Endodermal cell (in vitro differentiated cells): ENCODE measurements at places on chromosomes 3 and 15. TPM values are rescaled to one million over a fixed set of nuclear protein-coding genes. Genes with fewer than 3 reads are reported as not detected.

Gene RBP2
- total RNA-seq: not detected in 3 replicates

GRCh38 chr3:127133971-127134370 lies 59.0 kb upstream of the PRR23E start:
- peak; percentile 33 for DNase-seq
- peaks cover 41% of the 10 kb centered on the region for H3K27me3 ChIP-seq
- H3K36me3 ChIP-seq: no peaks in the 10 kb centered on the region
- no peak overlapping the region for H3K4me3 ChIP-seq
- H3K4me1 ChIP-seq: peaks cover 5% of the 10 kb centered on the region

Gene PROS1
- 39.1 to 52.4 TPM (median 52.4 TPM) in 3 replicates for total RNA-seq

Gene LMAN1L
- not detected in 2 replicates for total RNA-seq

- H3K4me3 ChIP-seq: no peak overlapping the region
- no peaks in the 10 kb centered on the region for H3K36me3 ChIP-seq
- no peak for DNase-seq
These were observed 327.6 kb upstream of the NECTIN3 start for GRCh38 chr3:110743984-110744383.

Gene IL5RA
- total RNA-seq: not detected in 2 replicates

DNA sequence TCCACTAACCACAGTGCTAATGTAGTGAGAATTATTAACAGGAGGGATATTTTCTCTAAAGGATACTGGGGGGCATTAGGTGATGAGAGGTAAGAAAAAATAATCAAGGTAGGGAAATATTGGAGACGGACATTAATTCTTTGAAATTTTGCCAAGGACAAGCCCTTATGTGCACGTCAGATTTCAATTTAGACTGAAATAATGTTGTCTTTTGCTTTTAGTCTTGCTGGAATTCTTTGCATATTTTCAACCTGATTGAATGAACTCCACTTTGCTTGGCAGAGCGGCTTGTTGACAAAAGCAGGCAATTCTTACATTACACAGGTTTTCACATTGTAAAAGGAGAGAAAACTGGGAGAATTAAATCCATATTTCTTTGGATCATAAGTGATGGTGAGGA lies 25.0 kb upstream of the C3orf52 start:
- H3K4me3 ChIP-seq: no peak overlapping the region
- no peaks in the 10 kb centered on the region for H3K36me3 ChIP-seq
- H3K27ac ChIP-seq: no peak overlapping the region
- peaks cover 13% of the 10 kb centered on the region for H3K27me3 ChIP-seq
- DNase-seq: no peak

DNA sequence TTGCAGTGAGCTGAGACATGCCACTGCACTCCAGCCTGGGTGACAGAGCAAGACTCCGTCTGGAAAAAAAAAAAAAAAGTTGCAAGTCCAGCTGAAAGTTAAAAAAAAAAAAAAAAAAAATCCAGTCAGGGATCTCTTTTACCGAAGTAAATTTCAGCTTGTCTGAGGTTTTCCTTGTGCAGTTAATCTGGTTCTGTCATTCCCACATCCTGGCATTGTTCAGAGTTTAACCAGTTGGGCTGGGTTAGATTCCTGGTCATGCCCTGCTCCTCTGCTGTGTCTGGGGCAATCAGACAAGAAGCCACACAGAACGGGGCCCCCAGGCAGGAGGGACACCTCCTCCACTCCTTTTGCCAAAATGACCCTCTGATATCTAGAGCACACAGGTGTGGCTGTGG lies 84.1 kb upstream of the KLHL25 start:
- H3K4me3 ChIP-seq: no peak overlapping the region
- H3K4me1 ChIP-seq: no peaks in the 10 kb centered on the region
- no peaks in the 10 kb centered on the region for H3K27me3 ChIP-seq
- no peaks in the 10 kb centered on the region for H3K36me3 ChIP-seq
- DNase-seq: no peak
- H3K27ac ChIP-seq: no peak overlapping the region

Gene SLCO2A1
- total RNA-seq: 134 to 197 TPM (median 158 TPM) in 3 replicates

- no peaks in the 10 kb centered on the region for H3K4me1 ChIP-seq
- no peak overlapping the region for H3K27ac ChIP-seq
- no peak for DNase-seq
- H3K27me3 ChIP-seq: no peaks in the 10 kb centered on the region
- H3K36me3 ChIP-seq: peaks cover 57% of the 10 kb centered on the region
- H3K4me3 ChIP-seq: no peak overlapping the region
These were observed 65.1 kb downstream of the HCN4 start for GRCh38 chr15:73303636-73304035.

GRCh38 chr3:102980355-102980696 lies 545.5 kb downstream of the ZPLD1 start:
- no peaks in the 10 kb centered on the region for H3K36me3 ChIP-seq
- H3K4me3 ChIP-seq: no peak overlapping the region
- no peaks in the 10 kb centered on the region for H3K27me3 ChIP-seq
- DNase-seq: no peak
- H3K4me1 ChIP-seq: no peaks in the 10 kb centered on the region

DNA sequence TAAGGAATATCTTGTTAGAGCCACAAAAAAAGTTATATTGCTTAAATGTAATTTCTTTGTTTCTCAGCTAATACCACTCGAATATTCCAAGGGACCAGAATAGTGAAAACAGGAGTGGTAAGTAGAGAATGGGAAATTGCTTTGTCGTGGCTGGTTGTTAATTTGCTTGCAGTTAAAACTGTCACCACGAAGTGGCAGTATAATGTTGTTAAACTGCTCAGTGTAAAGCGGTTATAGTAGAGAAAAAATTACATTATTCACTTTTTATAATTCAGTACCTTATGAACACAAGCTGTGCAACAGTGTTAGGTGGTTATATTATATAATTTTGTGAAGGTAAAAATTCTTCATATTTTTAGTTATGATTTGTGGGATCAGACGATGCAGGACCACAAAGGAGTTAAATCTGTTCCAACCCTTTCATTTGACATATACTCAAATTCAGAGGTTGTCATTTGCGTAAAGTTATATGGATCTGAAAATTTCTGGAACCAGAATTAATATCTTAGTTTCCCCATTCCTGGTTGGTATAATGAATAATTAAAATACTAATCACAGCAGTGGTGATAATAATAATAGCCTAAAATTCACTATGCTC lies 171.8 kb downstream of the FEZF2 start:
- DNase-seq: no peak
- H3K27me3 ChIP-seq: no peaks in the 10 kb centered on the region
- no peaks in the 10 kb centered on the region for H3K4me1 ChIP-seq
- H3K27ac ChIP-seq: no peak overlapping the region

DNA sequence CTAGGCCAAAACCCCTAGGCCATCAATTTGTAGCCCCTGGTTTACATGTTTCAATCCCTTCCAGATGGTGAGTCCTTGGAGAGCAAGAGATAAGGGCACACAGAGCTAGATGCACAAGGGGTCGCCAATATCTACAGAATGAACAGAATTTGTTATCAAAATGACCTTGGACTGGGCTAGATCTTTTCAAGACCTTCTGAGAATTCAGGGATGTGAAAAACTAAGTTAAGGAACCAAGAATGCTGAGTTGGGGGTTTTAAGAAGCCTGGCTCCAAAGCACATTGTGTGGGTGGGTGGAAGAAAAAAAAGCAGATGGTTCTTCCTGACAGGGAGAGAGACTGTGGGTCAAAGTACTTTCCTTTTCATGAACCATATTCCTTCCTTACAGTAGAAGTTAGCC lies 10.2 kb downstream of the CDCP1 start:
- no peak overlapping the region for H3K4me3 ChIP-seq
- no peak for DNase-seq
- no peaks in the 10 kb centered on the region for H3K36me3 ChIP-seq
- H3K27me3 ChIP-seq: no peaks in the 10 kb centered on the region
- no peak overlapping the region for H3K27ac ChIP-seq

DNA sequence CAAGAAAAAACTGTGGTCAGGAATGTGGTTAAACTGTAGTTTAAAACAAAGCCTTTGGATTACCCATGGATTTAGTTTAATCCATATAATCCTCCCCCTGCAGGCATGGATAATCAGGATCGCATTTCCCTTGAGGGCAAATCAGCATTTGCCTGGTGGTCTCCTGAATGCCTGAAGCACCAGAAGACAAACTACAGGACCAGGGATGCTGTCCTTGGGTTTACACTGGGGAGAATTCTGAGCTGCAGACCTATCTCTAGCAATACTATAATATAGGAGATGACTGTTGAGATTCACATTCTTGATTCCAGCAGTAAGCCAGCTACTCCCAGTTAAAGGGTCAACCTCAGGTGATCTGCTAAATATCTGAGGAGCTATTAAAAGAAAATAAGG lies 10.6 kb downstream of the PIK3CB start:
- peaks cover 8% of the 10 kb centered on the region for H3K4me1 ChIP-seq
- no peak overlapping the region for H3K27ac ChIP-seq
- DNase-seq: peak; percentile 71
- no peaks in the 10 kb centered on the region for H3K27me3 ChIP-seq

GRCh38 chr3:23108451-23109057 lies 94.6 kb upstream of the UBE2E2 start:
- H3K4me3 ChIP-seq: no peak overlapping the region
- H3K36me3 ChIP-seq: no peaks in the 10 kb centered on the region
- no peak for DNase-seq
- peaks cover 4% of the 10 kb centered on the region for H3K4me1 ChIP-seq

DNA sequence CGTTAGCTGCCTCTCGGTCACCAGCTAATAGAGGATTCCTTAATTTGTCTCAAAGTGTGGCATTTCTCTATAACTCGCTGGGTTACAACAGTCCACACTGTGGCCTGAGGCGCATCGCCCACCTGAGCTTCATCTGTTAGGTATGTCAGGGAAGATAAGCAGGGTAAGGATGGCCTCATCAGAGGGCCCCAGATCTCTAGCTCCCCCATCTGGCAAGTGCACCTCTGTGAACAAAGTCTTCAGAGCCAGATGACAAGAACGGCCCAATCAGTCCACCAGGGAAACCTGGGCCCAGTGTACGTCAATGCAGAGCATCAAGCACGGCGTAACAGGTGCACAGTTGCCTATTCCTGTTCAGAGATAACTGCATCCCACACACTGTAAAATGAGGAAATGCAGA lies 23.2 kb downstream of the FRG2C start:
- no peak overlapping the region for H3K27ac ChIP-seq
- H3K36me3 ChIP-seq: no peaks in the 10 kb centered on the region
- peak; percentile 66 for DNase-seq
- no peaks in the 10 kb centered on the region for H3K4me1 ChIP-seq
- no peak overlapping the region for H3K4me3 ChIP-seq

DNA sequence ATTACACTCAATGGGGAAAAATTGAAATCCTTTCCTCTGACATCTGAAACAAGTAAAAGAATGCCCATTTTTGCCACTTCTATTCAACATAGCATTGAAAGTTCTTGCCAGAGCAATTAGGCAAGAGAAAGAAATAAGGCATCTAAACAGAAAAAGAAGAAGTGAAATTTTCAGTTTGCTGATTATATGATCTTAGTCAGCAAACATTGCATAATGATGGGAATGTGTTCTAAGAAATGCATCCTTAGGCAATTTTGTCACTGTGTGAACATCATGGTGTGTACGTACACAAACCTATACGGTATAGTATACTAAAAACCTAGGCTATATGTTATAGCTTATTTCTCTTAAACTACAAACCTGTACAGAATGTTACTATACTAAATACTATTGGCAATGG lies 278.0 kb downstream of the CGGBP1 start:
- H3K4me1 ChIP-seq: no peaks in the 10 kb centered on the region
- no peak for DNase-seq
- no peaks in the 10 kb centered on the region for H3K27me3 ChIP-seq
- no peak overlapping the region for H3K27ac ChIP-seq
- H3K36me3 ChIP-seq: no peaks in the 10 kb centered on the region

DNA sequence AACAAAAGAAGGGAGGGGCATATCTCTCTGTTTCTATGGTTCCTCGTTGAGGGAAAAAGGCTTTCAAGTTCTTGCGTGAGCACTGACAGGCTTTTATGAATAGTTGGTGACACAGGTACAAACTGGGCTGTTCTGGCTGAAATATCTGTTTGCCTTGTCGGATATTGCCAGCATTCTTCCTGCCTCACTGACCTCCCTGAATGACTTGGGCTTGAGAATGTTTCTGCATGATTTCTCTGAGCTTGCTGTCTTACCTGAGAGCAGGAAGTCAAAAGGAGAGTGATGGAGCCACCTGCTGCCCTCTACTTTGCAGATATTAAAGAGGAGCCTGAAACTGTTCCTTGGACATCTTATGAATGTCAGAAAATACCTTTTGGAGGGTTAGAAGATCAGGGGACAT lies 4.8 kb downstream of the GCNT3 start:
- H3K4me1 ChIP-seq: no peaks in the 10 kb centered on the region
- H3K4me3 ChIP-seq: no peak overlapping the region
- no peak for DNase-seq
- no peaks in the 10 kb centered on the region for H3K36me3 ChIP-seq

GRCh38 chr3:126268866-126269265 lies 88.3 kb downstream of the KLF15 start:
- H3K36me3 ChIP-seq: no peaks in the 10 kb centered on the region
- DNase-seq: no peak
- H3K27me3 ChIP-seq: peaks cover 4% of the 10 kb centered on the region
- peaks cover 16% of the 10 kb centered on the region for H3K4me1 ChIP-seq
- H3K4me3 ChIP-seq: no peak overlapping the region
- H3K27ac ChIP-seq: no peak overlapping the region

GRCh38 chr3:129435367-129435766 lies 4.4 kb downstream of the MBD4 start:
- H3K27me3 ChIP-seq: no peaks in the 10 kb centered on the region
- peak overlapping the region; percentile 48 for H3K4me3 ChIP-seq
- peaks cover 73% of the 10 kb centered on the region for H3K36me3 ChIP-seq
- DNase-seq: no peak
- H3K27ac ChIP-seq: no peak overlapping the region
- peaks cover 3% of the 10 kb centered on the region for H3K4me1 ChIP-seq

Gene CCR3
- not detected in 3 replicates for total RNA-seq
